ENCODE measurements at places on chromosomes 11 and 22. TPM values are rescaled to one million over a fixed set of nuclear protein-coding genes. Genes with fewer than 3 reads are reported as not detected.

The TSGA10IP gene
- total RNA-seq, result not detected

GRCh38 chr11:134522782-134523570 lies 110.9 kb upstream of the B3GAT1 start:
- H3K27ac ChIP-seq, result no peak overlapping the region
- H3K27me3 ChIP-seq, result peaks cover 16% of the 10 kb centered on the region
- H3K4me3 ChIP-seq, result no peak overlapping the region
- H3K4me1 ChIP-seq, result no peaks in the 10 kb centered on the region
- no peaks in the 10 kb centered on the region for H3K36me3 ChIP-seq

The CHST1 gene
- 17.1 TPM for total RNA-seq

- peaks cover 24% of the 10 kb centered on the region for H3K36me3 ChIP-seq
- H3K27ac ChIP-seq, result peak overlapping the region; percentile 60
- no peak overlapping the region for H3K4me3 ChIP-seq
- H3K27me3 ChIP-seq, result no peaks in the 10 kb centered on the region
- DNase-seq, result peak; percentile 74
Observed at GRCh38 chr22:39308614-39309363, 10.6 kb downstream of the RPL3 start.

The TTC17 gene
- total RNA-seq, result 87.8 TPM

The APOA1 gene
- 0.81 TPM for total RNA-seq

The TH gene
- not detected for total RNA-seq

The CELSR1 gene
- total RNA-seq, result 7.9 TPM

DNA sequence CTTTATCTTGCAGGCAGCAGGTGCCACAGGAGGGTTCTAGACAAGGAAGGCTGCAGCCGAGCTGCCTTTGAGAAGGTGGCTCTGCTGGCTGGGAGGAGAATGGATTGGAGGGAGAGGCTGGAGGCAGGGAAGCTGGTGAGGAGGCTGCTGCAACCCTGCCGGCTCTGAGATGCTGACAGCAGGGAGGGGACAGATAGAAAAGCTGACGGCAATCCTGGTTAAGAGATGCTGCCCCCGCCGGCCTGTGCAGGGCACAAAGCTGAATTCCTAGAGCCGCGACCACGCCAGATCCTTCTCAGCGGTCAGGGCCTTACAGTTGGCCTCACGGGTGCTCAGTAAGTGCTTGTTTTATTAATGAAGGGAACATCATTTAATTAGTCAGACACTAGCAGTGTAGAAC lies 105.4 kb downstream of the CACNA1I start:
- no peaks in the 10 kb centered on the region for H3K36me3 ChIP-seq
- H3K4me3 ChIP-seq, result no peak overlapping the region
- no peaks in the 10 kb centered on the region for H3K27me3 ChIP-seq
- no peak overlapping the region for H3K27ac ChIP-seq

- peak overlapping the region; percentile 56 for H3K27ac ChIP-seq
- H3K4me1 ChIP-seq, result peaks cover 68% of the 10 kb centered on the region
- no peaks in the 10 kb centered on the region for H3K27me3 ChIP-seq
- H3K36me3 ChIP-seq, result no peaks in the 10 kb centered on the region
- DNase-seq, result no peak
Observed at GRCh38 chr22:23772315-23772648, 367 bp upstream of the MMP11 start.

The AAMDC gene
- total RNA-seq, result 13.4 TPM

The SLC25A1 gene
- total RNA-seq, result 35.8 TPM

DNA sequence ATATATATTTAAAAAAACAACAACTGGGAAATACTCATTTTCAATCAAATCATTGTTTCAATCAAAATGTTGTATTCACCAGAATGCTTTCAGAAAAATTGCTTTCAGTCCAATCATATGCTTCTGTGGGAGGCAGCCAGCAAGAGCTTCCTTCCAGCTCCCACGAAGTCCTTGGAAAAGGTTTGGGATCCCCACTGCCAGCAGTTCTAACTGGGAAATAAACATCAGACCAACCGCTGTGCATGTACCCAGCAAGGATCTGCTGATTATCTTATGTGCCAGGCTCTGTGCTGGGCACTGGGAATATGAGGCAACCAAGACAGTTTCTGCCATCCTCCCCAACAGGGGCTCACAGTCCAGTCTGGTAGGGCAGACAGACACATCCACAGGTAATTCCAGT lies 10.8 kb downstream of the RPS13 start:
- H3K27ac ChIP-seq, result no peak overlapping the region
- H3K4me3 ChIP-seq, result no peak overlapping the region
- no peak for DNase-seq
- H3K4me1 ChIP-seq, result no peaks in the 10 kb centered on the region
- H3K27me3 ChIP-seq, result no peaks in the 10 kb centered on the region

- H3K4me3 ChIP-seq, result no peak overlapping the region
- peaks cover 75% of the 10 kb centered on the region for H3K4me1 ChIP-seq
- DNase-seq, result peak; percentile 56
Observed at GRCh38 chr11:1302461-1303125, 6.8 kb downstream of the TOLLIP start.

The APOA4 gene
- not detected for total RNA-seq

- H3K4me3 ChIP-seq, result peak overlapping the region; percentile 85
- peak overlapping the region; percentile 95 for H3K27ac ChIP-seq
- DNase-seq, result peak; percentile 82
- no peaks in the 10 kb centered on the region for H3K27me3 ChIP-seq
Observed at GRCh38 chr11:88337987-88338668, 592 bp upstream of the CTSC start.

DNA sequence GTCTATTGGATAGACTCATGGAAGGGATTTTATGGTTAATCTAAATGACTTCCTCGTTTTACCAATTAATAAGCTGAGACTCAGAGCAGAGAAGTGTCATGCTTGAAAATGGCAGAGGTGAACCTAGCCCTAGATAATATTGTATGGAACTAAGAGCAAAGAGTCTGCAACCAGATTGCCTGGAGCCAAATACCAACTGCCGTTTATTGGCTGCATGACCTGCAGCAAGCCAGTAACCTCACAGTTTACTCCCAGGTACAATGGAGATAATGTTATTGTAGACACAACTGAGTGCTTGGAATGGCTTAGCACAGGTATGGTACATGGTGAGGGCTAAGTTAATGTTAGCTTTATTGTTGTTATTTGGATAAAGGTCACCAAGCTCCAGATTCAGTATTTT lies 84.6 kb upstream of the FAT3 start:
- no peaks in the 10 kb centered on the region for H3K36me3 ChIP-seq
- H3K27ac ChIP-seq, result no peak overlapping the region
- H3K27me3 ChIP-seq, result no peaks in the 10 kb centered on the region
- H3K4me1 ChIP-seq, result no peaks in the 10 kb centered on the region
- no peak overlapping the region for H3K4me3 ChIP-seq
- no peak for DNase-seq

DNA sequence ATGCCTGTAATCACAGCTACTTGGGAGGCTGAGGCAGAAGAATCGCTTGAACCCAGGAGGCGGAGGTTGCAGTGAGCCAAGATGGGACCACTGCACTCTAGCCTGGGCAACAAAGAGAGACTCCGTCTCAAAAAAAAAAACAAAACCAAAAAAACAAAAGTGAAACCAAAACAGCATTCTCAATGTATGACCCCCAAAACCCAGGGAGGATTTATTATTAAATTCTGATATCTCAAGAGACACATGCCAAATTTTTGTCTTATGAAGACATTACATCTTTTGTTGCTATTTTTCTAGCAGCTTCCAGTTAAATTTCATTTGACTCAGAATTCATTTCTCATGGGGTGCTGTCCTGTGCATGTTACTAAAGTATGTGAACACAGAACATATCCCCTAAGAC lies 3.0 kb upstream of the YPEL4 start:
- peak overlapping the region; percentile 5 for H3K4me3 ChIP-seq
- H3K27ac ChIP-seq, result no peak overlapping the region
- H3K36me3 ChIP-seq, result no peaks in the 10 kb centered on the region
- DNase-seq, result no peak
- peaks cover 29% of the 10 kb centered on the region for H3K27me3 ChIP-seq

The CD3D gene
- 57.5 TPM for total RNA-seq

The UPK3A gene
- 1.4 TPM for total RNA-seq

The GVQW3 gene
- total RNA-seq, result 2.9 TPM

The SPON1 gene
- total RNA-seq, result 26.6 TPM

DNA sequence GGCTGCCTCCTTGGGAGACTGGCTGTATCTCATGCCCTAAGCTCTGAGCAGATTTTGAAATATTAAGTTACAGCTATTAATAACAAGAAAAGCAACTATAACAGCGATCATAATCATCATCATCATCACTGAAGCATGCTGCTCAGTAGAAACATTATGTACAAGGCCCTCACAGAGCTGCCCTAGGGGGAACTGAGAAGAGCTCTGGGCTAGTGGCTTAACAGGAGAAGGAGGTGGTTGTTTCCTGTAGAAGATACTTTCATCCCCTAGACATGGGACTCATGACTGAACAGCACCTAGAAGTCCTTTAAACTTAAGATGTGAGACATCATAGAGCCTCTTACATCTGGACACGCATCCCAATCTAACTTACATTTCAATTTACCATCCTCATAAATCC lies 332.8 kb upstream of the PLET1 start:
- no peak overlapping the region for H3K27ac ChIP-seq
- H3K4me3 ChIP-seq, result no peak overlapping the region
- no peaks in the 10 kb centered on the region for H3K27me3 ChIP-seq
- H3K36me3 ChIP-seq, result no peaks in the 10 kb centered on the region
- H3K4me1 ChIP-seq, result no peaks in the 10 kb centered on the region

- no peaks in the 10 kb centered on the region for H3K36me3 ChIP-seq
- no peak for DNase-seq
- no peak overlapping the region for H3K27ac ChIP-seq
- H3K4me1 ChIP-seq, result no peaks in the 10 kb centered on the region
- no peak overlapping the region for H3K4me3 ChIP-seq
Observed at GRCh38 chr22:44214187-44214586, 33.5 kb downstream of the PARVG start.

The ZP1 gene
- total RNA-seq, result not detected

The OR2AT4 gene
- not detected for total RNA-seq

DNA sequence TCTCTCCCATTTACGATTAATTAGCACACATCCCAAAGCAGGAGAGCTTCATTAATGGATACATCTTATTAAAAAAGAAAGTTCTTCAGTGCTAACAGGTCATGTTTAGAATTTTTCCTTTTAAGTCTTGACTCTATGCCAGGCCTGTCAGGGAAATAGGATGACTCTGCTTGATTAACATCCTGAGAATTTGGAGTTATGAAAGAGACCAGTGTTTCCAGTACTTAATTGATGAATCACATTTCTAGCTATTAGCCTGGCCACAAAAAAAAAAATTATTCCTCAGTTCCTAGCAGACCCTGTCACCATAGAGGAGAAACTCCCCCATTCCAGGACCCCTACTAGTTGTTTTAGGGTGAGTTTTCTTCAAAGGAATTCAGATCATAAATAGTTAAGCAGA lies 23.6 kb upstream of the ME3 start:
- H3K27ac ChIP-seq, result no peak overlapping the region
- H3K4me1 ChIP-seq, result no peaks in the 10 kb centered on the region
- no peak for DNase-seq
- no peaks in the 10 kb centered on the region for H3K27me3 ChIP-seq
- no peak overlapping the region for H3K4me3 ChIP-seq

DNA sequence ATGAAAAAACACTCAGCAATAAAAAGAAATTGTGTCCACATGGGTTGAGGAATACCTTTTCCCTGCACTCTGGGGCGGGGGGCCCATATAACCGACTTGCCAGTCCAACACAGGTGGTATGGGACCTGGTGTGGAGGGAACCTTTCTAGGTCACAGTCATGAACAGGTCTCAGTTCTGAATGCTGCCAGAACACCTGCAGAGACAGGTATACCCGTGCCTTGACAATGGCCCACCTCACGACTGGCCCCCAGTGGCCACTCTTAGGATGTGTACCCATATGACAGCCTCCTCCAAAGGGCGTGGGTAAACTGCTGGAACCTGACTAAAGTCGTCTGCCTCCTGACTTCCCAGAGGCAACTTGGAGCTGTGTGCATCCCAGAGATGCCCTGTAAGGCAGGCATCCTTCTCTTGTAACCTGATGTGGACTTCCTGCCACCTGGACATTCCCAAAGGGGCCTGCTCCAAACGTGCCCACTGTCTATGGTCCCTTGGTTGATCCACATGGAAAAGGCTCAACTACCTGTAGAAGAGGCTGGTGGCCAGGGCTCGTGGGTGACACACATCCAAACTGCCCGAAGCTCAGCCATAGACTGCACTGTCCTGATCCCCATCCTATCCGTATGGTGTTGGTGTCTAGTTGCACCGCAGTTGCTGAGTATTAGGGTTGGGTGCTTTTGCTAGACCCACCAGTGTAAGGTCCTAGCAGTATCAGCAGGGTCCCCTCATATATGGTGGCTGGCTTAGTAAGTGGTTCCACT lies 859.3 kb downstream of the BRD1 start:
- no peaks in the 10 kb centered on the region for H3K36me3 ChIP-seq
- H3K4me1 ChIP-seq, result no peaks in the 10 kb centered on the region
- H3K27me3 ChIP-seq, result peaks cover 7% of the 10 kb centered on the region
- H3K27ac ChIP-seq, result no peak overlapping the region
- DNase-seq, result peak; percentile 51
- H3K4me3 ChIP-seq, result no peak overlapping the region

The GRAMD1B gene
- 8.8 TPM for total RNA-seq

The OR2AG1 gene
- total RNA-seq, result 0.26 TPM
